T-helper 1 cell (primary cell): ENCODE measurements at places on chromosomes 6 and 20.

GRCh38 chr20:48047447-48047846 lies 262.2 kb upstream of the SULF2 start:
- DNase-seq = no peak

GRCh38 chr20:23155141-23155590 lies 69.0 kb upstream of the CD93 start:
- no peak for DNase-seq

- DNase-seq = no peak
Observed at GRCh38 chr20:7207186-7207798, 439.8 kb downstream of the BMP2 start.

- DNase-seq = no peak
Observed at GRCh38 chr6:38482466-38482865, 157.3 kb downstream of the BTBD9 start.

- no peak for DNase-seq
Observed at GRCh38 chr20:24523661-24524060, 54.2 kb downstream of the SYNDIG1 start.

- DNase-seq = no peak
Observed at GRCh38 chr6:49454787-49455709, 8.0 kb downstream of the MMUT start.

GRCh38 chr6:90406142-90406794 lies 109.6 kb upstream of the BACH2 start:
- DNase-seq = no peak
